ENCODE measurements at places on chromosomes 7 and 10.

DNA sequence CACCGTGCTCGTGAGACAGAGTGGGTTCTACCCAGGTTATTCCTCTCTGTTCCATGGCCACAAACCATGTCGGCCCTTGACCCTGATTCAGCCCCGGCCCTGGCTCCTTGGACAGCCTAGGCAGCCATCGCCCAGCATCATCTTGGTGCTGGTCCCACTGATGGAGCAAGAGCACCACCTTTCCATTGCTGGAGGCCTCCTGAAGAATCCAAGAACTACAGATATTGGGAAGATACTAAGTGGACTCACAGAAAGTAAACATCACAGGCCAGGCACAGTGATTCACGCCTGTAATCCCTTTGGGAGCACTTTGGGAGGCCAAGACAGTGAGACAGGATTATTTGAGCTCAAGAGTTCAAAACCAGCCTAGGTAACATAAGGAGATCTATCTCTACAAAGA, 125.1 kb downstream of the NT5C2 start:
- DNase-seq = no peak

- DNase-seq = no peak
Measured at GRCh38 chr10:87865241-87865881, 1.9 kb downstream of the PTEN start.

- no peak for DNase-seq
Measured at GRCh38 chr7:33563651-33564050, 341.7 kb upstream of the BMPER start.

- no peak for DNase-seq
Measured at GRCh38 chr10:31782701-31783100, 145.9 kb downstream of the ARHGAP12 start.

- peak; percentile 99 for DNase-seq
Measured at GRCh38 chr10:104268713-104269645, at the start of gene GSTO2. TSS of gene GSTO2 (plus strand) at chr10:104269184. CDS start at chr10:104274916, 5,732 bp downstream.

- DNase-seq = no peak
Measured at GRCh38 chr7:14639329-14639728, 263.2 kb downstream of the DGKB start.

GRCh38 chr10:70662362-70663220, 9.7 kb upstream of the ADAMTS14 start:
- DNase-seq = no peak

Measured in stimulated activated CD4-positive, alpha-beta T cell treated with anti-CD3 and anti-CD28 coated beads, Interleukin-4, amount 100 ng/mL, for 24 hours (primary cell).